ENCODE measurements at places on chromosomes 4 and X. TPM values are rescaled to one million over a fixed set of nuclear protein-coding genes. Genes with fewer than 3 reads are reported as not detected.
A peak's percentile ranks its signal among the peaks of the same experiment; 100 is the strongest.

GRCh38 chr4:55159851-55160250 lies 34.5 kb upstream of the KDR start:
- DNase-seq, result no peak

SOX3 gene
- total RNA-seq, result not detected

HMGB3 gene
- total RNA-seq, result 18.3 TPM

GRCh38 chr4:3243136-3243780 lies 5.7 kb upstream of the MSANTD1 start:
- no peak for DNase-seq

DNA sequence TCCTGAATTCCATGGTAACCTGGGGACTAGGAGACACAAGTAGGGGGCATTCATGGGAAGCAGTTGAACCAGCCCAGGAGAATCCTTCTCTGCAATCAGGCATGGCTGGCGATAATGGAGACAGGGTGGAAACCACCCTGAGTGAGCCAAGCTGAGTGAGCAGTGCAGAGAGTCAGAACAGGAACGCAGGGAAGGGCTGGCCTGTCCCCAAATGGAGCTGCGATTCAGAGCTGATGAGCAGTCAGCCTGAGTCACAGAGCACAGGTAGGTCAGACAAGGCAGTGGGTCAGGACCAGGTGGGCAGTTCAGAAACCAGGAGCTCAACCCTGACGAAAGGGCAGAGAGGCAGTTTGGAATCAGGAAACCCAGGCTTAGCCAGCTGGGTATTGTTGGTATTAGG lies 129.0 kb downstream of the BTC start:
- DNase-seq, result no peak

GYG2 gene
- 0.92 TPM for total RNA-seq

SLC2A9 gene
- 0.89 TPM for total RNA-seq

- no peak for DNase-seq
Observed at GRCh38 chr4:68148800-68149685, 19.4 kb upstream of the TMPRSS11F start.

ADH1B gene
- total RNA-seq, result 67.9 TPM

DNA sequence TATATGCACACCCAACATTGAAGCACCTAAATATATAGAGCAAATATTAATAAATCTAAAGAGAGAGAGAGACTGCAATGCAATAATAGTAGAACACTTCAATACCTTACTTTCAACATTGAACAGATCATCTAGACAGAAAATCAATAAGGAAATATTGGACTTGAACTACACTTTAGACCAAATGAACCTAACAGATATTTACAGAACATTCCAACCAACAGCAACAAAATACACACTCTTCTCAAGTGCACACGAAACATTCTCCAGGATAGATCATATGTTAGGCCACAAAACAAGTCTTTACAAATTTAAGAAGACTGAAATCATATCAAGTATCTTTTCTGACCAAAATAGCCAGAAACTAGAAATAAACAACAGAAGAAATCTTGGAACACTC lies 66.6 kb downstream of the CD99L2 start:
- no peak for DNase-seq

- DNase-seq, result no peak
Observed at GRCh38 chr4:137896221-137896737, 345.9 kb downstream of the SLC7A11 start.

DNA sequence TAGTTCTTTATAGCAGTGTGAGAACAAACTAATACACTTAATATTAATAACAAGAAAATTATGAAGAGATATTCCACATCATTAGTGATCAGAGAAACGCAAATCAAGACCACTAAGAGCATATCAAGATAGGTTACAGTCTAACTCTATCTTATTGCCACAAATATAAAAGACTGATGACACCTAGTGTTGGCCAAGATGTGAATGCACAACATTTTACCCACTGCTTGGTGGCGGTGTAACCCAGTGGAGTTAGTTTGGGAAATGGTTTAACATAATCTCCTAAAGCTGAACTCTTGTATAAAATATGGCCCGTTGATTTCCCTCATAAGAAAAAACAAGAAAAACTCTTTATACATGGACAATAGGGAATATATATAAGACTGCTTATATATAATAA lies 92.4 kb downstream of the SLITRK2 start:
- no peak for DNase-seq

TEX13B gene
- total RNA-seq, result not detected

YIPF7 gene
- 9.0 TPM for total RNA-seq

GRCh38 chr4:102234243-102234838 lies 110.9 kb downstream of the SLC39A8 start:
- no peak for DNase-seq

GRCh38 chr4:31124008-31124585 lies 403.9 kb downstream of the PCDH7 start:
- no peak for DNase-seq

- no peak for DNase-seq
Observed at GRCh38 chrX:117919755-117920154, 196.9 kb downstream of the KLHL13 start.

GRCh38 chr4:107708225-107708624 lies 11.8 kb downstream of the PAPSS1 start:
- no peak for DNase-seq

DNA sequence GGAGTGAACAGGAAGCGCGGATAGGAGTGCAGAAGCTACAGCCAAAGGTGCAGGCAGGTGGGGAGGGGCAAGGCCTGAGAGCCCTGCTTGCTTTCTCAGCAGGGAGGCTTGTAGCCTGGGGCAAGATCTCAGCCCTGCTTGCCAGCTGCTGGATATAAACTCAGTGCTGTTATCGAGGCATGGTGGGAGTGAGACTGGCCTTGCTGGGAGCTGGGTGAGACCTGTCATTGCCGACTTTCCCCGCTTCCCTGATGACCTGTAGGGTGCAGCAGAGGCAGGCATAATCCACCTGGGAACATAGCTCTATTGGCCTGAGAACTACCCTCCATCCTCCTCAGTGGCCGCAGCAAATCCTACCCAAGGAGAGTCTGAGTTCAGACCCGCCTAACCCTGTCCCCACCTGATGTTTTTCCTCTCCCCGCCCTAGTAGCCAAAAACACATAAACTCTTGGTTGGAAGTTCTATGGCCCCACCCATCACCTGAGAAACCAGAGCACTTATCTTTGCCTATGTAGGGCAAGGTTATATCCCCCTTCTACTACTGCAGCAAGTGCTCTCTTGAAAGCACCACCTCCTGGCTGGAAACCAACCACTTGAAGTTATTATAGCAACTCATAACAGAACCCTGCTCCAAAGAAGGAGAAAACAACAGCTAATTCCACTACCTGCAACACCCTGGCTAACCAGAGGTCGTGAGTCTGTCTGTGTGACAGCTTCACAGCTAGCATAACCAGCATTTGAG lies 80.7 kb downstream of the FHIP1A start:
- no peak for DNase-seq

GRCh38 chr4:104941661-104942062 lies 205.0 kb upstream of the TET2 start:
- DNase-seq, result no peak

- no peak for DNase-seq
Observed at GRCh38 chr4:84003046-84003445, 467.1 kb downstream of the GPAT3 start.

USP17L21 gene
- total RNA-seq, result not detected

GPR119 gene
- total RNA-seq, result not detected

DNA sequence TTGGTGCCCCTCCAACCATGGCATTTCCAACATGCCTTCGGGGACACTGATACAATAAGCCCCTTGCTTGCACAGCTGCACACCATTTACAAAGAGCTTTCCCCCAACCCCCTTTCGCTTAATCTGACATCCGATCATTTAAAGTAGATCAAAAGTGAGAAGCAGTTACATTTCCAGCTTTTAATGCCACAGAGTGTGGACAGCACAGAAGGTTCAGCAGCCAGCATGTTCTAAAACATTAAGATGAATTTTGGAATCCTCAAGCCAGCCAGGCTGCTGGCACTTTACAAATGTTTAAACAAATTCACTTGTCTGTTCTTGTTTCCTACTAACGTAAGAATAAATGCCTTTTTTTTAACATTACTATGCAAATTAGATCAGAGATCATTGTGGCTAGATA lies 284.4 kb upstream of the LDB2 start:
- no peak for DNase-seq

GRCh38 chr4:98599617-98600205 lies 58.7 kb downstream of the TSPAN5 start:
- no peak for DNase-seq

DNA sequence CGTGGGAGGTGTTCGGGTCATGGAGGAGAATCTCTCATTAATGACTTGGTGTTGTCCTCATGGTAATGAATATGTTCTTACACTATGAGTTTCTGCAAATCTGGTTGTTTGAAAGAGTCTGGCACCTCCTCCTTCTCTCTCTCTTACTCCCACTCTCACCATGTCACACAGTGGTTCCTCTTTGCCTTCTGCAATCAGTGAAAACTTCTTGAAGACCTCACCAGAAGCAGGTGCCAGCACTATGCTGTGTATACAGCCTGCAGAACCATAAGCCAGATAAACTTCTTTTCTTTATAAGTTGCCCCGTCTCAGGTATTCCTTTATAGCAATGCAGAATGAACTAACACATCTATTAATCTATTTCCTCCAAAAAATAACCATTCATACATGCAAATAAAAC lies 275.0 kb downstream of the ANTXR2 start:
- DNase-seq, result no peak

GRCh38 chr4:80367737-80368136 lies 32.2 kb downstream of the CFAP299 start:
- no peak for DNase-seq

GRCh38 chr4:118254368-118254767 lies 98.4 kb downstream of the PRSS12 start:
- DNase-seq, result no peak

GRCh38 chr4:52250154-52250553 lies 199.1 kb downstream of the SPATA18 start:
- DNase-seq, result peak; percentile 31

BTK gene
- total RNA-seq, result 1.5 TPM

ATP2B3 gene
- total RNA-seq, result not detected

DNA sequence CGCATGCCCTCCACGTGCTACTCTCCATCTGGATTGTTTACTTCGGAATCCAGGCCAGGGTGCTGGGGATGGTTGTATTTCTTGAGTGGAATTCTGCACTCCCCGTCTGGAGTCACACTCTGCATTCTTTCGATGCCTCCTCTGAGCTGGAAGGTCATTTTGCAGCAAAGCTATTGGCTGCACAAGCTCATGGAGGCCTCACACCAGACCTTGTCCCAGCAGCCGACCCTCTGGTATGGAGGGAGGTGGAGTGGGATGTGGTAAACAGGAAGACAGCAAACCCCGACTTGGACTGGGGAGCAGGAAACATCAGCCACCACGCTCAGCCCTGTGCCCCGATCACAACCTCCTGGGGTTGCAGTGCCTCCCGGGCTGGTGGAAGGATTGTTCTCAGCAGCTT lies 225.3 kb upstream of the LNX1 start:
- DNase-seq, result no peak

All from gastrocnemius medialis (tissue), 4 donors.